Fibroblast of upper back skin (primary cell): ENCODE measurements at places on chromosomes 5 and 9.
A peak's percentile ranks its signal among the peaks of the same experiment; 100 is the strongest.

DNA sequence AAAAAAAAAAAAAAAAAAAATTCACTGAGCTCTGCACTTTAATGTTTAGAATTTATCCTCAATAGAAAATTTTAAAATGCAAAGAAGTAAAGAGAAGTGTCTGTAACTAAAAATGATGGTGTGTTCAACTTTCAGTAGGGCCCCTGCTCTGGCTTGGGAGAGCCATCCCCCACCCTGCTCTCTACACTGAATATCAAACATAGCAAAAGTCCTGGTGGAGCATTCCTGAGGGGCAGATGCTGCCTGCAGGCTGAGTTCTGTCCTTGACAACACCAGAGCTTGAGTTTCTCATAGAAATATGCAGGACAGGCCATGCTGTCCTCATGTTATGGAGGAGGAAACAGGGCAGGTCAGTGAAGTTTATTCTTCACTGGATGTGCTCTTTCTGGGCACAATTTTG is 7.1 kb upstream of the SEMA4D start:
- no peak for DNase-seq

- DNase-seq, result no peak
Observed at GRCh38 chr5:55540525-55540924, 5.8 kb upstream of the PLPP1 start.

GRCh38 chr5:119070578-119070827 is 384 bp upstream of the DMXL1 start:
- no peak for DNase-seq

GRCh38 chr9:85114799-85115198 is 445.3 kb downstream of the NTRK2 start:
- peak; percentile 28 for DNase-seq

GRCh38 chr9:87653941-87654340 is 72.0 kb upstream of the CTSL start:
- no peak for DNase-seq

DNA sequence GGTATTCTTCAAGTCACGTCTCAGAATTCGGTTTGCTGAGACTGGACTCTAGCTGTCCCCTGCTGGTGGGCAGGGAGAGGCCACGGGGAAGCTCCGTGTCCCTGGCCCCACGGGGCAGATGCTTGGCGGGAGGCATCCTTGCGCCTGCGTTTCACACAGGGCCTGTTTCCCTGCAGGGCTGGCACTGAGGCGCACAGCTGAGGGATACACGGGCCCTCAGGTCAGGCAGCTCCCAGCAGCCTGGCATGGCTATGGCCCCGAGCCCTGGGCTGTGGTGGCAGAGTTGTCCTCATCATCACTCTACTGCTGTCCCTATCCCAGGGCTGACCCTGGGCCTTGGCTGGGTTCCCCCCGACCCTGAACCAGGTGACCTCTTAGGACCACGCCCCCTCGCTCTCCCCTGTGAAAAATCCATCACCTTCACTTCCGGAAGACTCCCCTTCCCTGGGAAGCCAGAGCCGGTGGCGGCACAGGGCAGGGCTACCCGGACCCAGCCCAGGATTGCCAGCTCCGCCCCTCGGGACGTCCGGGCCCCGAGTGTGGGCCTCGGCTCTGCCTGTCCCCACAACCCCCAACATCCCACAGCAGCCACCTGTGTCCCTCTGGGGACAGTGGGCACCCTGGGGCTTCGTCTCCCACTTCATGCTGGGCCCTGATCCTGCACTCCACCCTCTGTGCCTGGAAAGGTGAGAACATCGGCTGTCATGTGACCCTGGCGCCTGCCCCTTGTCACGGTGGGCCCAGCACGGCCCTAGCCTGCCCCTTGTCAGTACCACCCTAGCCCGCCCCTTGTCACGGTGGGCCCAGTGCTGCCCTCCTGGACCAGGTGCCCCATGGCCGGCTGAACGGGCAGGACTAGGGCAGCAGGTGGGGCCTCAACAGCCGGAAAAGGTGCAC is 5.0 kb downstream of the DPP7 start:
- DNase-seq, result no peak

GRCh38 chr5:23507278-23507685 is at the start of gene PRDM9:
Gene PRDM9, plus strand, starts transcription at chr5:23507609. Its CDS starts 1,425 bp downstream, at chr5:23509034.
- DNase-seq, result peak; percentile 44

GRCh38 chr9:16429671-16430070 is 440.8 kb downstream of the BNC2 start:
- no peak for DNase-seq

- no peak for DNase-seq
Observed at GRCh38 chr5:3512361-3513095, 83.1 kb upstream of the IRX1 start.

GRCh38 chr5:11143456-11144267 is 382.6 kb upstream of the DAP start:
- peak; percentile 15 for DNase-seq

GRCh38 chr9:19124430-19124793 is 2.9 kb downstream of the PLIN2 start:
- no peak for DNase-seq

GRCh38 chr5:159393854-159394274 is 63.6 kb upstream of the IL12B start:
- DNase-seq, result no peak

DNA sequence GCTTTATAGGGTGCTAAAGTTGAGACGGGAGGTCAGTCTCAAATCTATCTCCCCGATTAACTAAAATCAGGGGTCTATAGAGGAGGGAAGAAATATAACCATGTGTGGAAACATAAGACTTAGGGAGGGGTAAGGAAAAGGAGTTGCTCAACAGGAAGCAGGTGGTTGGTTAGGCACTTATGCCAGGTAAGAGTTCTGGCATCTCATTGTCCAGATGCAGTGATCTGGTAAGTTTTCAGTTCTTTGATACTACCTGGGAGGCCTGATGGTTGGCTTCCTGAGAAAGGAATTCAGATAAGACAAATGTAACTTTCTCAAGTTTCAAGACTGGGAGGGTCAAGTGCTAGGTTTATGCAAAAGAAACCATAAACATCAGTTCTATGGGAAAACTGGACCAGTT is 47.7 kb downstream of the CERT1 start:
- no peak for DNase-seq

DNA sequence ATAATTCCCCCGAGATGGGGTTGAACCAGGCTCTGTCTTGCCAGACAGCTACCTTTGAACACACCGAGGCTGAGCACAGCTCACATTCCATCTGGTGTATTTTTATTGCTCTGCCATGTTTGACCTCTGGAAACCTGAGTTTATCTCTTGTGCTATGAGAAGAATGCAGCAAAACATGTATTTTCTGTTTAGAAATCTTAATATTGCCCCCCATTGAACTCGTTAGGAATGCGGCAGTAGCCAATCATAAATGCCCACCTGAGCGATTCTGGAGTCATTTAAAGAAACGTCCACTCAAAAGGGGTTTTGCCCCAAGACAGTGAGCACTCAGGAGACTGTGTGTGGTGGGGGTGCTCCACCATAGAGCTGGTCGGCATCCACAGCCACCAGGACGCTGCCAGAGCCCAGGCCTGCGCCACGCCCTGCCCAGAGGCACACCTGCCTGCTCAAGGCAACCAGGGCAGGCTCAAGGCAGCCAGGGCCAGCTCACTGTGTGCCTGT is 26.9 kb downstream of the FGD3 start:
- DNase-seq, result no peak

GRCh38 chr9:15697446-15697851 is 144.6 kb downstream of the CCDC171 start:
- peak; percentile 92 for DNase-seq

- no peak for DNase-seq
Observed at GRCh38 chr9:109017061-109017460, 3.8 kb upstream of the CTNNAL1 start.

DNA sequence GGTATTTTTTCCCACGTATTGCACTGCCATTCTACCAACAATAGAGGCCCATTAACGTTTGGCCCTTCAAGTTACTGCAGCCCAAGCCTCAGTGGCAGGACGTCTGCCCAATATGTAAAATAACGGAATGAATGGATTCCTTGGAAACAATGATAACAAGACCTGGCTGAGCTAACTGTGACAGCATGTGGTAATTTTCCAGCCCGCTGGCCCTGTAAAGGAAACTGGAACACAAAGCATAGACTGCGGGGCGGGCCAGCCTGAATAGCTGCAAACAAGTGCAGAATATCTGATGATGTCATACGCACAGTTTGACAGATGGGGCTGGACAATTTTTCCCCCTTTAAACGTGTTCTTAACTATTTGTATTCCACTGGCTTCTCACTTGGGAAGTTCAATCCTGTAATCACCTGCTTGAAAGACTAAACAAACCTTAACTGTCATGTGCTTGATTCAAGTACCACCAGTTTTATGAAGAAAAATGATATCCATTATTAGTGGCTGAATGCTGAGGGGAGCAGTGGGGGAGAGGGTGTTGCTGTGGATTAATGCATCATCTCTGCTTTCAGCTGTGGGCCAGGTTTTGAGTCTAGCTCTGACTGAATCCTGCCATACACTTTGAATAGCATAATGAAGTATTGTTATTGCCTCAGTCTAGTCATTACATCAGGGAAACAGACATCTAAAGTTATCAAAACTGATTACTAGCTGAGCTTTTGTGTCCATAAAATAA is 323.9 kb downstream of the TMEM161B start:
- DNase-seq, result no peak

DNA sequence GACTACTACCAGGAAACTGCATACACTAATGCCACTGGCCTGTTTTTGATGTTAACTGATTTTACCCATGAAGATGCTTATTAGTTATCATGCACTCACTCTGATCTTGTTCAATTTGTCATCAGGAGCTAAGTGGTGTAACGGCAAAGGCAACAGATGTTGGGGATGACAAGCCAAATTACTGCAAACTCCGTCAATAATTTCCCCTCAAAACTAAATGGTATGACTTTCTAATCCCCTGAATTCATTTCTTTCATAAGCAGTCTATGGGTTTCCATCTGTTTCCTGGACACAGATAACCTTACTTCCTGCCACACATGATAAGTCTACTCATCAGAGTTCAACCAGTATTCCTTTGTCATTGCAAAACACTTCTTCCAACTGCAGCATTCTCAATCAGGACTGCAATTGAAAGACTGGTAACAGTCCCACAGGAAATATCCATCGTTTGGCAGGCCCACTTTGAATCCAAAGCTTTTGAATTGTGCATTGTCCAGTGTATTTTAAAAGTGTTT is 96.2 kb upstream of the SMC2 start:
- DNase-seq, result no peak

GRCh38 chr5:124561451-124561850 is 185.0 kb downstream of the ZNF608 start:
- peak; percentile 17 for DNase-seq

DNA sequence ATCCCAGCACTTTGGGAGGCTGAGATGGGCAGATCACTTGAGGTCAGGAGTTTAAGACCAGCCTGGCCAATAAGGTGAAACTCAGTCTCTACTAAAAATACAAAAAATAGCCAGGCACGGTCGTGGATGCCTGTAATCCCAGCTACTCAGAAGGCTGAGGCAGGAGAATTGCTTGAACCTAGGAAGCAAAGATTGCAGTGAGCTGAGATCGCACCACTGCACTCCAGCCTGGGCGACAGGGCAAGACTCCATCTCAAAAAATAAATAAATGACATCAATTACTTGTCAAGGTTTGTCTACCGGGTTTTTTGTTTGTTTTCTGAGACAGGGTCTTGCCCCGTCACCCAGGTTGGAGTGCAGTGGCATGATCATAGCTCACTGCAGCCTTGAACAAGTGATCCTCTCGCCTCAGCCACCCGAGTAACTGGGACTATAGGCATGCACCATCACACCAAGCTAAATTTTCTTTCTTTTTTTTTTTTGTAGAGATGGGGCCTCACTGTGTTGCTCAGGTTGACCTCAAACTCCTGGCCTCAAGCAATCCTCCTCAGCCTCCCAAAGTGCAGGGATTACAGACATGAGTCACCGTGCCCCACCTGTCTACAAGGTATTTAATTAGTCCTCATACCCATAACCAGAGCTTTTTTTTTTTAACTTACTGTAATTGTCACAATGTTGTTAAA is 64.9 kb downstream of the SUSD1 start:
- no peak for DNase-seq

- no peak for DNase-seq
Observed at GRCh38 chr5:93395010-93395409, 186.0 kb downstream of the NR2F1-AS1 start.

- DNase-seq, result no peak
Observed at GRCh38 chr5:65825408-65826328, 100.7 kb upstream of the ERBIN start.

- DNase-seq, result peak; percentile 15
Observed at GRCh38 chr9:18665947-18666346, 192.0 kb downstream of the ADAMTSL1 start.

GRCh38 chr9:137256856-137257255 is 1.7 kb downstream of the NELFB start:
- no peak for DNase-seq
